ENCODE measurements at places on chromosomes 3 and 15. TPM values are rescaled to one million over a fixed set of nuclear protein-coding genes. Genes with fewer than 3 reads are reported as not detected.

The CCNB2 gene
- 9.0 TPM for total RNA-seq

The SYNPR gene
- total RNA-seq, result not detected

The PLSCR2 gene
- total RNA-seq, result not detected

The MCF2L2 gene
- 0.37 TPM for total RNA-seq

The LRTM1 gene
- total RNA-seq, result not detected

The RHOV gene
- total RNA-seq, result under 0.01 TPM

The GRAMD1C gene
- total RNA-seq, result 1.3 TPM

The PLXNB1 gene
- 24.6 TPM for total RNA-seq

The FAIM gene
- 8.1 TPM for total RNA-seq

The CYP11A1 gene
- 1.1 TPM for total RNA-seq

The TTLL13 gene
- 0.14 TPM for total RNA-seq

The TMEM212 gene
- total RNA-seq, result not detected

The ATP13A4 gene
- 0.18 TPM for total RNA-seq

The CCDC39 gene
- not detected for total RNA-seq

The GUCA1C gene
- not detected for total RNA-seq

The THOC7 gene
- 45.6 TPM for total RNA-seq

The CLDN16 gene
- total RNA-seq, result under 0.01 TPM

The GPR15 gene
- total RNA-seq, result not detected

The KPNA4 gene
- 17.4 TPM for total RNA-seq

The IVD gene
- total RNA-seq, result 44.2 TPM

The KIF23 gene
- 9.7 TPM for total RNA-seq

The PLCL2 gene
- 7.4 TPM for total RNA-seq

The KLHL40 gene
- total RNA-seq, result not detected

The MNS1 gene
- total RNA-seq, result 1.1 TPM

The FAM107A gene
- total RNA-seq, result under 0.01 TPM

The DAZL gene
- total RNA-seq, result not detected

The CNTN4 gene
- 2.9 TPM for total RNA-seq

The GHSR gene
- not detected for total RNA-seq

The TYRO3 gene
- total RNA-seq, result 4.3 TPM

The SAMMSON gene
- total RNA-seq, result not detected

The CYP8B1 gene
- not detected for total RNA-seq

The IMPG2 gene
- total RNA-seq, result 0.14 TPM

The NRROS gene
- total RNA-seq, result 0.46 TPM

The LRRC31 gene
- not detected for total RNA-seq

The RASGRP1 gene
- total RNA-seq, result 0.37 TPM

The FHIT gene
- 1.1 TPM for total RNA-seq

The GOLGA8S gene
- total RNA-seq, result under 0.01 TPM

The EXD1 gene
- total RNA-seq, result not detected

The GLDN gene
- 75.1 TPM for total RNA-seq
